ENCODE measurements at places on chromosomes 13 and 19.

DNA sequence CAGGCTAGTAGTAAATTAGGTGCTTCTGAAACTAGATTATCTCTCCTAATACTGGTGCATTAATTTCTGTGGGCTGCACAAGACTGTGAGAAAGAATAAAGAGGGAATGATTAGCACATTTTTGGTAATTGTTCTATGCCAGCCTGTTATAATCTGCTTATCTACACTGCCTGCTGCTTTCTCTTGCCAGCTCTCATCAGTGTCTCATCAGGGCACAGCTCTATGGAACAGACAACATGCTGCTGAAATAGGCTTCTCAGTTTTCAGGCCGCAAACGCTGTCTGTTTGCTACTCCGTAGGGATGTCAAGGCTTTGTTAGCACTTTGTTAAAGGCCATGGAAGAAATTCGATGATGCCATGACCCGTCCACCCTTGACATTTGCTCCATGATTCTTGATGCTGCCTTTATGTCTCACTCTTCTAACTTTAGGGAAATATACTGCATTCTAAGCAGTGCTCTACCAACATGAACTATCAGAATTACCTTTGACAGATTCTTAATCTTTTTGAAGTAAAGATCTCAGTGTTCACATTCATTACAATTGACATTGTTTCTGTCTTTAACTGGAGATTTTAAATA lies 84.0 kb upstream of the PRR20A start:
- DNase-seq, result no peak

- DNase-seq, result peak; percentile 77
Measured at GRCh38 chr13:50685491-50685890, 158.0 kb downstream of the DLEU7 start.

- no peak for DNase-seq
Measured at GRCh38 chr13:94658926-94659597, 53.3 kb downstream of the SOX21 start.

GRCh38 chr13:73428706-73429105 lies 369.9 kb downstream of the KLF5 start:
- no peak for DNase-seq

DNA sequence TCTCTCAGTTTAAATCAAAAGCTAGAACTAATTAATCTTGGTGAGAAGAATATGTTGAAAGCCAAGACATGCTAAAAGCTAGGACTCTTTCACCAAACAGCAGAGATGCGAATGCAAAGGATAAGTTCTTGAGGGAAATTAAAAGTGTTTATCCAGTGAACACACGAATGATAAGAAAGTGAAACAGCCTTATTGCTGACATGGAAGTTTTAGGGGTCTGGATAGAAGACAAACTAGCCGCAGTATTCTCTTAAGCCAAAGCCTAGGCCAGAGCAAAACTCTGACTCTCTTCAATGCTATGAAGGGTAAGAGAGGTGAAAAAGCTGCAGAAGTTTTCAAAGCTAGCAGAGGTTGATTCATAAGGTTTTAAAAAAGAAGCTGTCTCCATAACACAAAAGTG lies 103.0 kb downstream of the UFM1 start:
- no peak for DNase-seq

DNA sequence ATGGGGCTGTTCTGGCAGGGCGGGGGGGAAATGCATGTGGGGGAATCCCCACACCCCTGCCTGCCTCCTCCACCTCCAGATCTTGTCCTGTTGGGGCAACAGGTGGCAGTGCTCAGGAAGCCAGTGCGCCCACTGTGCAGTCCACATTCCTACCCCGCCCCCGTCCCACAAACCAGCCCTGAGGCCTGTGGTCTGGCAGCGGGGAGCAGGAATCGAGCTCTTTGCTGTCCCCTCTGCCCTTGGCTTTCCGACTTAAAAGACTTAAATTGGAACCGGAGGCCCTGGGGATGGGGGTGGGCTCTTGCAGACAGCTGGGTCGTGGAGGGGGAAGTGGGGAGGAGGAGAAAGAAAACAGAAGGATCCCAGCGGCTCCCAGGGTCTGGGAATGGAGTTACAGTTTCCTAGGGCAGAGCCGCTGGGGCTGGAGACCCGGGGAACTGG lies 4.3 kb downstream of the NANOS3 start:
- DNase-seq, result no peak

DNA sequence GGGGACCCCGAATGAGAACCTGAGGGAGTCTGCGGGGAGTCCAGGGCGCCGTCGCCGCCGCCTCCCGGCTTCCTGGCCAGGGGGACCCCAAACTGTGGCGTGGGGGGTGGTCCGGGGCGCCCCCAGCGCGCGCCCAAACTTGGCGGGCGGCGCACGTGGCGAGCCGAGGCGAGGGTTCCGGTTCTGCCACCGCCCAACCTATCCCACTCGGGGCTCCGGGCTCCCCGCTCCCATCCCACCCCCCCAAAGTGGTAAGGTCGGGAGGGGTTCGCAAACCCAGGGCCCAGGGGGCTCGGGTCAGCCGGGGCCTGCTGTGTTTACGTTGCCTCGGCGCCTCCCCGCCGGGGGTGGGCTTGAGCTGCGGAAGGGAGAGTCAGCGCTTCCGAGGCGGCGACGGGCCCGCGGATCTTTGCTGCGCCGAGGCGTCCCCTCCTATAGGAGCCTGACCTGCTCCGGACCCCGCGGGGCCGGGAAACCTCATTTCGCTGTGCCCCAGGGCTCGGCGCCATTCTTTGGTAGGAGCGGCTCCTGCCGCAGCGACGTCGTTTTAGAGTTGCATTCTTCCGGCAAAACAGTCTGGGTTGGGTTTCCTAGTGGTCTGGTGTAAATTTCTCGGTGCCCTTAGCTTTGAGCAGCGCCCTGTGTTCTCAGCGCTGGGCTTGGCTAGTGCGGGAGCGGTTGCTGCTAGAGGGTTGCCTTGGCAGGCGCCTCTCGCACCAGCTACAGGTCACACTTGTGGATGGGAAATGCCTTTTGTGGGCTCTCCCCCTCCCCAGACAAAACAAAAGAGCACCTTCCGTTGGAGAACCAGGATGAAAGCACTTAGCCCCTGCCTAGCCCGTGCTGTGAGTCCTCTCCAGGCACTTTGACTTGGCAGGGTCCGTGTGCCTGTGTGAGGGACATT lies 1.2 kb downstream of the DAZAP1 start:
- DNase-seq, result peak; percentile 24

GRCh38 chr13:22126433-22127021 lies 455.7 kb downstream of the FGF9 start:
- DNase-seq, result no peak

DNA sequence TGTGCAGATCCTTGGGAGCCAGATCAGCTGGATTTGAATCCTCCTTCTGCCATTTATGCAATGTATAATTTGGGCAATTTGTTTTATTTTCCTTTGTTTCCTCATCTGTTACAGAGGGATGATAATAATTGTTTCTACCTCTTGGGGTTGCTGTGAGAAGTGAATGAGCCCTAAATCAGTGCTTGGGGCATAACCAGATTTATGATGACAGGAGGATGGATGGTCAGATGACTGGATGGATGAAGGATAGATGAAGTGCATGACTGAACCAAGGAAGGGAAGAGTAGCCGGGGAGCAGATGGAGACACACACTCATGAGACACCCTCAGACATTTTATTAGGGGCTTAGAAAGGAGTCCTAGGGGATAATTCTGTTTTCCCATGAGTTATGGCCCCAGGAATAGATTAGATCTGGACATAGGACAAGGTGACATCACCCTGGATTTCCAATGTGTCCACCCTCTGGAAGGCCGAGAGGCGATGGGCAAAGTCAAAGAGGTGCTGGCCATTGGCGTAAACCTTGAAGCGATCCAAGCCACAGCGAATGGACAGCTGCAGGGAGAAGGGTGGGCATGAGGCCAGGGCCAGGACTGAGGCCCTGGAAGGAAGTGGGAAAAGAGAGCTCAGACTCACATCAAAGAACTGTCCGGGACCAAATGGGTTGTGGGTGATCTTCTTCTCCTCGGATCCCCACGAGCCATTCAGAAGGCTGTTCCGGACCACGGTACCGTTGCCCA lies 11.2 kb downstream of the LGALS4 start:
- DNase-seq, result no peak

DNA sequence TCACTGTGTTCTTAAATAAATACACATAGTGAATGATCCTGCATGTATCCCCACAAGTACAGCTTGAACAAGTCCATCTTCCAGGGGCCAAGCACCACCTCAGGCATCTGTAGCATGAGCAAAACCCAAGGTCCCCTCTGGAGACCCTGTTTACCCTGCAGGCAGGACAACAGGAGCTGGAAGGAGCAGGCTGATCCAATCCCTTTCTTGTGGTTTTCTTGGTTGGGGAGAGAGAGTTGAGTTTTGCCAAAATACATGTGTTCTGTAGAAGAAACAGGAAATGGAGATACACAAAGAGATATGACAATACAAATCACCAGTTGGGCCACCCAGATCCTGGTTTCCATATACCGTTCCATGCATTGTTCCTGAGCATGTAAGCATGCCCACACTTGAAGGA lies 92.8 kb downstream of the SHISA2 start:
- DNase-seq, result no peak

DNA sequence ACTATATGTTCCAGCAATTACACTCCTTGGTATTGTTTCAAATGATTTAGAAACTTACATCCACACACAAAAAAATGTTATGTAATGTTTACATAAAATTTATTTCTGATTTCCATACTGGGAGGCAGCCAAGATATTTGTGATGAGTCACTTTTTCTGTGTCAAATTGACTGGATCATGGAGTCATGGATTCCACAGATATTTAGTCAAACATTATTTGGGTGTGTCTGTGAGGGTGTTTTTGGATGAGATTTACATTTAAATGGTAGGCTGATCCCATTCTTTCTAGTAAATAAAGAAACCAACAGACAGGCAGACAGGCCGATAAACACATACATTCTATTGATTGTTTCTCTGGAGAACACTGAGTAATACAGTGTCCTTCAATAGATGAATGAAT lies 562.8 kb downstream of the SLITRK6 start:
- peak; percentile 3 for DNase-seq

GRCh38 chr19:54164369-54165068 lies 5.0 kb upstream of the LENG1 start:
- peak; percentile 16 for DNase-seq

DNA sequence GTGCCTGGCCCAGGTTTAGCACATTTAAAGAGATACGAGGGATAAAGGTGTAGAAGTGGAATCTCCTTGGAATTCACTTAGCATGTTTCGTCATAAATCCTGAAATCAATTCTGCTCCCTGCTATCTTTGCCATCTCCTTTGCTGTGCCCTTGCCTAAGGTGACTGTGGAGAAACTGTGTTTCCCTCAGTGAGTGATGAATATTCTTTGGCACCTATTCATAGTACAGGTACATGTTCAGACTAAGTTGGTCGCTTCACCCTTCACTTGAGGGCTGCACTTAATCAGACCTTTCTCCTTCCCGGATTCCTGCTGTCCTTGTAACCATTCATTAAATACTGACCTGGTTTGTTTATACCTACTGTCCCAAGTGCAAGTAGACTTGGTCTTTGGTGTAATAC lies 17.8 kb downstream of the PCCA start:
- DNase-seq, result no peak

DNA sequence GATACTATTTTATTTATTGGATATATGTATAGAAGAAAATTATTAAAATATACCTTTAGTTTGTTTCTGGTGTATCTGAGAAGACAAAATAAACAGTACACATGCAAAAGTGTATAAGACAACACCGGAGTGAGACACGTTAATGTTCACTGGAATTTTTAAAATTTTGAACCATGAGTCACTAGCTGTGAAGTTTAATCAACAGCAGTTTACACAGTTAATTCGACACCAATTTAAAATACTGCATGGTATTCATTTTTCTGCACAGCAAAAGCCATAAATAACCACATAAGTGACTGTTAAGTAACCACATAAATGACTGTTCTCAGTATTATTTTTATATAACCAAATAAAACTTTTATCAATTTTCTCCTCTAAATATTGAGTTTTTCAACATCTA lies 418.7 kb upstream of the NBEA start:
- no peak for DNase-seq

DNA sequence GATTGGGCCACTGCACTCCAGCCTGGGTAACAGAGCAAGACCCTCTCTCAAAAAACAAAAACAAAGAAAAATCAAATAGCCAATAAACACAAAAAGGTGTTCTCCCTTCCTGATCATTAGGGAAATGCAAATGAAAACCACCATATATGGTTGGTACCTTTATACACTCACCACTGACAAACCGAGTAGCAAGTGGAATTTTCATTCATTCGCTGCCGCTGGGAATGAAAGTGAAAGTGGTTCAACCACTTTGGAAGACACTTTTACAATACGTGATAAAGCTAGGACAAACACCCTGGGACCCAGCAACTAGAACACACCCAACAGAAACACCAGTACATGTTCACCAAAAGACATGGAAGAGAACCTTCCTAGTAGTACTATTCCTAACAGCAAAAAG lies 21.0 kb downstream of the GRIK5 start:
- no peak for DNase-seq

GRCh38 chr19:41796362-41796761 lies at the start of gene CEACAM3:
TSS of gene CEACAM3 (plus strand) at chr19:41796587. CDS start at chr19:41796678, 91 bp downstream.
- no peak for DNase-seq

DNA sequence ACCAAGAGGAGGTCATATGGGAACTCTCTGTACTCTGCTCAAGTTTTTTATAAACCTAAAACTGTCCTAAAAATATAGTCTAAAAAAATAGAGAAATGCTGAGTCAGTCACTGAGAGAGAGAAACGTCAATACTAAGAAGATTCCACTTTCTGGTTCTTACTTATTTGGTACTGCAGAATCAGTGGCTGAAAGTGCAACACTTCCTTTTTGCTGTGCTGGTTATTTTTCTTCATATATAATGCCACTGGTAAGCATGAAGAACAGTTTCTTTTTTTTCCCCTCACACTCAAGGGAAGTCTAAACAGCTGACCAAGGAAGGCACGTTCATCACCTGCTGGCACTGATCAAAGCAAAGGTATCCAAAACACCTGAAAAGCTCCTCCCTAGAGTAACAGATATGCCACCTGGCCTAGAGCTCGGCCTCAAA lies 44.3 kb upstream of the N4BP2L1 start:
- no peak for DNase-seq

DNA sequence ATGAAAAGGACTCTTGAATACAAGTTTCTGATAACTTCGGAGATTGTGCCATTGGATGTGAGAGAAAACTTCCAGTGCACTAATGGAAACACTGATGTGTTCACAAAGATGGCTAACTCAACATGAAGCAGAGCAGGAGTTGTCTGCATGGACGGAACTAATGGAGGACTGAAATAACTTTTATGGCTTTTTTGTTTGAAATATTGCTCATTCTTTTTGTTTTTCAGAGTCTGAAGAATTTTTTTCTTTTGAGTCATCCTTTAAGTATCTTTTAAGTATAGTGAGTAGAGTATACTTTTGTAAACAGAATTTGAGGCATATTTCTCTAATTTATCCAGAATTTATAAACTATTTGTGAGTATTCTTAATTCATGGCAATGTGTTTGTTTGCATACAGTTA lies 25.7 kb downstream of the CRYL1 start:
- no peak for DNase-seq

DNA sequence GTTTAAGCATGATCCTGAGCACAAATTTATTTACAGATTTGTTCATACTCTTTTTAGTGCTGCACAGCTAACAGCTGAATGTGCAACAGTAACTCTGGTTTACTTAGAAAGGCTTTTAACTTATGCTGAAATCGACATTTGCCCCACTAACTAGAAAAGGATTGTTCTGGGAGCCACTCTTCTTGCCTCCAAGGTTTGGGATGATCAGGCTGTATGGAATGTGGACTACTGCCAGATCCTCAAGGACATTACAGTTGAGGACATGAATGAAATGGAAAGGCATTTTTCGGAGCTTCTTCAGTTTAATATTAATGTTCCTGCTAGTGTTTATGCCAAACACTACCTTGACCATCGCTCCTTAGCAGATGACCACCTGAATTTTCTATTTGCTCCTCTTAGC lies 16.0 kb downstream of the ZNF100 start:
- DNase-seq, result no peak

Measured in NCI-H2081 (cell line).